ENCODE measurements at places on chromosomes 12 and 14. TPM values are rescaled to one million over a fixed set of nuclear protein-coding genes. Genes with fewer than 3 reads are reported as not detected.

PLEKHH1 gene
- 5.2 TPM for total RNA-seq

DNA sequence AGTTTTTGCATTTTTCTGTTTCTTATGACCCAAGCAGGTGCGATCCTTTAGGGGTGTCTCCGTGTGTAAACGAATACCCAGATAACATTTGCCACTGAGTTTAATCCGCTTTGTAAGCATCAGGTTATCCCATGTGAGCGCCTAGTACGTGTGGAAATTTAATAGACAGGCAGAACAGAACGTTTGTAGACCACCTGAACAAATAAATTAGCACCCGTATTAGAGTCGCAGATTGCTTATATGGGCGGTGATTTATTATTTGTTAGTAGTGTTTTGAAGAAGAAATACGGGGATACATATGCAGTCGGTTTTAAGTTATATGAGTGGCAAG is 325 bp downstream of the C12orf60 start:
- H3K4me3 ChIP-seq, result peak overlapping the region; percentile 77
- H3K4me1 ChIP-seq, result no peaks in the 10 kb centered on the region
- peak overlapping the region; percentile 93 for H3K27ac ChIP-seq
- H3K27me3 ChIP-seq, result no peaks in the 10 kb centered on the region

GRCh38 chr12:92175961-92176360 is 30.3 kb upstream of the BTG1 start:
- no peak overlapping the region for H3K27ac ChIP-seq
- DNase-seq, result no peak
- no peaks in the 10 kb centered on the region for H3K36me3 ChIP-seq

DNA sequence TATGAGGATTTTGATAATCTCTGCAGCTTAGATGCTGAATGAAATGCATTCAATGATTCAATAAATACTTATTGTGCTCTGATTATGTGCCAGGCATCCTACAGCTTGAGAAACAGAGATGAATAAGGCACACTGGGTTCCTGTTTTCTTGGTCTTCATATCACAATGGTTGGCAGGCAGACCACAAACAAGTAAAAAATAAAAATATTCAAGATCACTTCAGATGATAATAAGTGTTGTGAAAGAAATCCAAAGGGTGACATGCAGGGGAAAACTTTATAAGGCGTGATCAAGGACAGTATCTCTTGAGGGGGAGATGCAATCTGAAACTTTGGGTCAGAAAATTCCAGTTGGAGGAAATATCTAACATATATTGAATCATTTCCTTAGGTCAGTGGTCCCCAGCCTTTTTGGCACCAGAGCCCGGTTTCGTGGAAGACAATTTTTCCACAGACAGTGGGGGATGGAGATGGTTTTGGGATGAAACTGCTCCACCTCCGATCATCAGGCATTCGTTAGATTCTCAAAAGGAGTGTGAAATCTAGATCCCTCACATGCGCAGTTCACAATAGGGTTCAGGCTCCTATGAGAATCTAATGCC is 73.7 kb upstream of the RAP1B start:
- H3K4me3 ChIP-seq, result no peak overlapping the region
- no peaks in the 10 kb centered on the region for H3K4me1 ChIP-seq
- no peak overlapping the region for H3K27ac ChIP-seq
- no peak for DNase-seq
- H3K27me3 ChIP-seq, result no peaks in the 10 kb centered on the region

DNA sequence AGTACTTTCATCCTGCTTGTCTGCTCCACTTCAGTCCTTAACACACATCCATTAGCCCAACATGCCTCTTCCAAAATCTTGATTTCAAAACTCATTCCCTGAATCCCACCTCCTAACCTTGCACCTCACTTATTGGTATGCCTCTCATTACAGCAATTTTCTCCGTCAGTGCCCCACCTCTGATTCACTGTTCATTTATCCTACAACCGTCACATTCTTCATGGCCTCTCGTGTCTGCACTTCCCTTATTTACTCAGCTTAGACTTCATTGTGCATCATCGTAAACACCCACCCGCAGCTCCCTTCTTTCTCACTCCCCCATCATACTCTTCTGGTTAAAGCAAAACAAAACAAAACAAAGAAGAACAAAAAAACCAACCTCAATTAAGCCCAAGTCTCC is 160.6 kb upstream of the HMGA2 start:
- H3K36me3 ChIP-seq, result no peaks in the 10 kb centered on the region
- H3K27ac ChIP-seq, result no peak overlapping the region
- H3K27me3 ChIP-seq, result no peaks in the 10 kb centered on the region
- no peaks in the 10 kb centered on the region for H3K4me1 ChIP-seq
- no peak overlapping the region for H3K4me3 ChIP-seq

KRT85 gene
- not detected for total RNA-seq

GRCh38 chr14:80653956-80654355 is 287.6 kb downstream of the CEP128 start:
- H3K27ac ChIP-seq, result no peak overlapping the region
- DNase-seq, result no peak
- no peaks in the 10 kb centered on the region for H3K27me3 ChIP-seq
- H3K4me1 ChIP-seq, result no peaks in the 10 kb centered on the region
- no peaks in the 10 kb centered on the region for H3K36me3 ChIP-seq
- no peak overlapping the region for H3K4me3 ChIP-seq

NT5DC3 gene
- 3.9 TPM for total RNA-seq

DNA sequence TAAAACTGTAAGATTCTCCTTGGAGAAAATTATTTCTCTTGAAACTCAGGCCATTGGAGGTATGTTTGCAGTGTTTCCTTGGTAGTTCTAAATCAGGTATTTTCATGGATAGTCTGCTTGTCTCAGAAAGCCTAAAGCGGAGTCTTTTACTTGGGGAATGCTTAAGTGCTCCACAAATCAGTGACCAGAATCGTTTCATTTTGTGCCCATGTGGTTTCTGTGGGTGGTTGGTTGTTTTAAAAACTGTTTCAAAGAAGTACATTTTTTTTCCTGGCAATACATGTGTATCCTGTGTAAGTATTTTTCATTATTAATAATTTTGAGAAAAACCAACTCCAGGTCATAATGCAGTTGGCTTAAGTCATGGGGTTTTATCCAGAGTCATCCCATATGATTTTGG is 33.6 kb downstream of the CCDC91 start:
- DNase-seq, result no peak
- no peaks in the 10 kb centered on the region for H3K27me3 ChIP-seq
- no peaks in the 10 kb centered on the region for H3K36me3 ChIP-seq
- no peak overlapping the region for H3K4me3 ChIP-seq

FAM161B gene
- 5.1 TPM for total RNA-seq

NPAS3 gene
- total RNA-seq, result 2.4 TPM

GRCh38 chr12:26401874-26402273 is 206.5 kb downstream of the SSPN start:
- no peaks in the 10 kb centered on the region for H3K4me1 ChIP-seq
- no peak overlapping the region for H3K4me3 ChIP-seq
- no peaks in the 10 kb centered on the region for H3K27me3 ChIP-seq
- peaks cover 27% of the 10 kb centered on the region for H3K36me3 ChIP-seq

SMCO2 gene
- total RNA-seq, result not detected

DNA sequence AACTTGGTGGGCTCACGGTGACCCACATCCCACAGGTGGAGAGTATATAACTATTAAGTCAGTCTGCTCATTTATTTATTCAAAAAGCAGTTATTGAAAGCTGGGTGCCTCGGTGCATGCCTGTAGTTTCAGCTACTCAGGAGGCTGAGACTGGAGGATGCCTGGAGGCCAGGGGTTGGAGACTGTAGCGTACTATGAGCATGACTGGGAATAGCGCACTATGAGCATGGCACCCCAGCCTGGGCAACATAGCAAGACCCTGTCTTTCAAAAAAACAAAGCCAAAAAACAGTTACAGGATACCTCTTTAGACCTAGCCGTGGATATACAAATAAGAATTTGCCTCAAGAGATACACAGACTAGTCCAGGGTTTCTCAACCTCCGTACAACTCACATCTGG is 139.8 kb downstream of the ZFP36L1 start:
- H3K27ac ChIP-seq, result no peak overlapping the region
- no peaks in the 10 kb centered on the region for H3K36me3 ChIP-seq
- peaks cover 48% of the 10 kb centered on the region for H3K4me1 ChIP-seq
- H3K27me3 ChIP-seq, result no peaks in the 10 kb centered on the region
- H3K4me3 ChIP-seq, result no peak overlapping the region

DNA sequence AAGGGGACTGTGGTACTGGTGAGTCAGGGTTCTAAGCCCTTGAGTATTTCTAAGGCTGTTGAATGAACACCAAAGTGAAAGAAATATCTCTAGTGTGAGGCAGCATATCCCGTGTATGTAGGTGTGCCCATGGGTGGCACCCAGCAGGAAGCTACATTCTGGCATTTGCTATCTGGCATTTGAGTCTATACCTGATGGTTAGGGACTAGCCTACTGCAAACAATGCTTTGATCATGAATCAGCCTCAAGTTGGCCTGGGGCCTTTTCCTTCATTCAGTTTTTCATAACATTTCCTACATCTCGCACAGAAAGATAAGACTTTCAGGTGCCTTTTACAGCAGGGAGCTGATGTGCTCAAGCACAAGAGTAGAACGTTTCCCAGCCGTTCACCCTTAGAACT is 85.7 kb upstream of the E2F7 start:
- DNase-seq, result no peak
- H3K4me1 ChIP-seq, result no peaks in the 10 kb centered on the region
- H3K27me3 ChIP-seq, result no peaks in the 10 kb centered on the region
- H3K27ac ChIP-seq, result no peak overlapping the region
- H3K36me3 ChIP-seq, result no peaks in the 10 kb centered on the region
- H3K4me3 ChIP-seq, result no peak overlapping the region

GRCh38 chr12:109482894-109483293 is 5.5 kb downstream of the UBE3B start:
- H3K27me3 ChIP-seq, result no peaks in the 10 kb centered on the region
- no peak overlapping the region for H3K4me3 ChIP-seq
- H3K27ac ChIP-seq, result no peak overlapping the region
- H3K36me3 ChIP-seq, result peaks cover 50% of the 10 kb centered on the region
- no peak for DNase-seq
- peaks cover 14% of the 10 kb centered on the region for H3K4me1 ChIP-seq

SERPINA12 gene
- not detected for total RNA-seq

DNA sequence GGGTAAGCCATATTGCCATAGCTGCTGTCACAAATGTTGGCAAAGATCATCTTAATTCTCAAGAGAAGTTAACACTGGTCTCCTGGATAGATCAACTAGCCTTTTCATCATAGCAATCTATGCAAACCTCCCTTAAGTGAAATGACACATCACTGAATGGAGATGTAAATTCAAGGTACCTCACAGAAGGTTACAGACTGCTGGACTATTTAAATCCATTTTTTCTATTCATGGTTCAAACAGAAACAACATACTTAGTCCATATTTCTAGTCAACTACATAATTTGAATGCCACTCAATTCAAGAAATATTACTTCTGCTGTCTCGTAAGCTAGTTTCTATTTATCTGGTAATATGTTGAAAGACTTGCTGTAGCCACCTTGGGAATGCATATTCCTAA is 748.3 kb downstream of the C12orf50 start:
- DNase-seq, result no peak
- no peak overlapping the region for H3K4me3 ChIP-seq
- no peaks in the 10 kb centered on the region for H3K4me1 ChIP-seq
- no peaks in the 10 kb centered on the region for H3K27me3 ChIP-seq

CKAP4 gene
- total RNA-seq, result 52.3 TPM

RNASE7 gene
- total RNA-seq, result not detected

GRCh38 chr12:13603953-13604352 is 377.4 kb downstream of the GRIN2B start:
- H3K4me3 ChIP-seq, result no peak overlapping the region
- H3K4me1 ChIP-seq, result no peaks in the 10 kb centered on the region
- H3K36me3 ChIP-seq, result no peaks in the 10 kb centered on the region
- DNase-seq, result no peak
- no peak overlapping the region for H3K27ac ChIP-seq
- H3K27me3 ChIP-seq, result no peaks in the 10 kb centered on the region

DNA sequence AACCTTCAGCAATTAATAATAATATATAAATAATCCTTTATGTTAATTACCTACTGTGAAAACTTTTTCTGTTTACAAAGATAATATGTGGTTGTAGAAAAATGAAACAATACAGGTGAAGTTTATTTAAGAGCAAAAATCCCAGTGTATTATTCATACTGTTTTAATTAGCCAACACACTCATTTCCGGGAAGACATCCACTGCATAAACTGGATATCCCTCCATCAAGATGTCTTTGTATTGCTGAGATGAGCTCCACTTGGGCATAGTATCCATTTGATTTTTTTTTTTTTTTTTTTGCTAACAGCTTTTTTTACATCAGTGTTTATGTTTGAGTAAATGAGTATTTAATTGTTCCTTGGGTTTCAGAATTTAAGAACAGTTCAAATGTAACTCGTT is 13.7 kb upstream of the DERA start:
- peaks cover 67% of the 10 kb centered on the region for H3K36me3 ChIP-seq
- peaks cover 2% of the 10 kb centered on the region for H3K4me1 ChIP-seq
- H3K27me3 ChIP-seq, result no peaks in the 10 kb centered on the region
- H3K4me3 ChIP-seq, result no peak overlapping the region
- no peak overlapping the region for H3K27ac ChIP-seq

DIO2 gene
- total RNA-seq, result 9.5 TPM

TSHR gene
- not detected for total RNA-seq

DNA sequence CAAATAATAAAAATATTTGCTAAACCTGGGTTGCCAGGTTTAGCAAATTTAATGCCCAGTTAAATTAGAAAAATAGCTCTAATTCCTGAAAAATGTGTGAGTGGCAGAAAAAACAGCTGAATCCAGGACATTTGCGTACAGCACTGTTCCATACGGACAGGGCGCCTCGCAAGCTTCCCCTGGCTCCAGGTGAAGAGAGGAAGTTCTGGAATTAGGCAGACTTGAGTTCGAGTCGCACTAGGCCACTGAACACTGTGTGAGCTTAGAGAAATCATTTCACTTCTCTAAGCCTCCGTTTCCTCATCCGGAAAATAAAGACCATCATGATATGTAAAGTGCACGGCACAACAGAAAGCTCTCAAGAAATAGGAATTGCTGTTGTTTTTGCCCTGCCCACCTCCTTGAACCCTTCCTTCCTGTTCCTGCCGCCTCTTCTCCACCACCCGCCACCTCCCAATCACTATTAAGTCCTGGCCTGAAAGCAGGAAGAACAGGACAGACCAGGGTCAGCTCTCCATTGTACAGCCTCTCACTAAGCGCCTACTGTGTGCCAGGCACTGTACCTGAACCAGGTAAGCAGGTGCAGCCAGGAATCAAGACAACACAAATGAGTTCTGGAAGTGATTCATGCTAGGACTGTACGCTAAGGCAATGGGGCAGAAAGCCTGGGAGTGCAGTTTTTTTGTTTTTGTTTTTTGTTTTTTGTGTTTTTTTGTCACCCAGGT is 763 bp upstream of the PHETA1 start:
- H3K27me3 ChIP-seq, result no peaks in the 10 kb centered on the region
- peaks cover 22% of the 10 kb centered on the region for H3K4me1 ChIP-seq
- no peak for DNase-seq
- H3K4me3 ChIP-seq, result peak overlapping the region; percentile 99

DNA sequence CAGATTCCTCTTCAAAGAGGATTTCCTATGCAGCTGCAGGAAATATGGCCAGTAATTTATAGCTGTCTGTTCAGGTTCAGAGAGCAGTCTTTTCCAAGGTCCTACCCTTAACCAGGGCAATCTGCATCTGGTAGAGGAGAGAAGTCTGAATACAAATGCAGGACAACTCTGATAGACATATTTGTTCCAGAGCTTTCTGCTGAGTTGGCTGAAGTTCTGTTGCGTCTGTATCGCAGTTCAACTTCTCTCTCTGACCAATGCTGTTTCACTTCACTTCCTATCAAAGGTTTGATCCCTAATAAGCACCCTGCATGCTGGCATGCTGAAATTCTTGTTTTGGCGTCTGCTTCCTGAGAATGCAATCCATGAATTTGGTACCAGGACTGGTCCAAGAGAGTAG is 14.0 kb upstream of the CCDC91 start:
- no peaks in the 10 kb centered on the region for H3K36me3 ChIP-seq
- H3K27me3 ChIP-seq, result no peaks in the 10 kb centered on the region
- H3K4me3 ChIP-seq, result no peak overlapping the region
- no peak for DNase-seq
- no peaks in the 10 kb centered on the region for H3K4me1 ChIP-seq

TAS2R46 gene
- not detected for total RNA-seq
